ENCODE measurements at places on chromosomes 12 and 14.

- no peak for DNase-seq
These were observed 391.1 kb downstream of the LRIG3 start for GRCh38 chr12:58529114-58529665.

- DNase-seq = no peak
These were observed 109.0 kb upstream of the ATP2B1 start for GRCh38 chr12:89817501-89818226.

- no peak for DNase-seq
These were observed 7.9 kb downstream of the CEP128 start for GRCh38 chr14:80933686-80934085.

GRCh38 chr14:52463375-52463774, 88.9 kb downstream of the TXNDC16 start:
- no peak for DNase-seq

DNA sequence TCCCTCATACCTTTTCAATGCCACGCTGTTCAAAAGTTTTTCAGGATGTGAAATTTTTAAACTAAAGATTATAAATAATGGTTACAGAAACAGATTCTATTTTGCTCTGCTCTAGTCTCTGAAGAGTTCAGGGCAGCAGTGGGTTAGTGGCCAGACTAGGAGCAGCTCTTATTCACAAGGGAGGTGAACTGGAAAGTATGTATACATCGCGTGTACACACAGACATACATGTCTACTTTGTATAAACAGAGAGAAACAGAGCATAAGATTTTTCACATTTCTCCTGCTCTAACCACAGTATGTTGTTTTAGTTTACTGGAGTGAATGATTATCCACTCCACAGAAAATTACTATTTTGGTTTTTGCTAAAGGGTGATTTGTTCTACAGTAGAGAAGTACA, 74.4 kb upstream of the CRY1 start:
- no peak for DNase-seq

GRCh38 chr12:42284157-42284556, 41.7 kb downstream of the ZCRB1 start:
- no peak for DNase-seq

- DNase-seq = no peak
These were observed 16.0 kb downstream of the VSX2 start for GRCh38 chr14:74255281-74255680.

GRCh38 chr12:79274501-79275064, 410.0 kb downstream of the SYT1 start:
- DNase-seq = no peak

- no peak for DNase-seq
These were observed 162.9 kb downstream of the ADGRD1 start for GRCh38 chr12:131116468-131117117.
